ENCODE measurements at places on chromosomes 7 and 10.

GRCh38 chr10:70926226-70927000 is 38.0 kb upstream of the PCBD1 start:
- DNase-seq, result no peak

DNA sequence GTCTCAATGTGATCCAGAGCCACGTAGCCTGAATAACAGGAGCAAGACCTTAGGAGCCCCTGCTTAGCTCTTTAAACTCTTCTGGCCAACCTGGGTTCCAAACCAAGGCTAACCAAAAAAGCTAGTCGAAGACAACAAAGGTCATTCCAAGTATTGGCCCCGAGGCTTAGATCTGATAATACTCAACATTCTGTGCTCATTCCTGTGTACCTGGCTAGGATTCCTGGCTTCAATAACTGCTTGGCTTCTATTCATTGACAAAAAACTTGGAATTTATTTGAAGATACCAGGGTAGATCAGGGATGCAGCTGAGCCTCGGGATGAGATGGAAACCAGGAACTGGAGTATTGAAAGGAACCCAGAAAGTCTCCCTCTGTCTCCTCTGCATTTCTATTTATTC is 4.1 kb upstream of the SGMS1 start:
- DNase-seq, result no peak

DNA sequence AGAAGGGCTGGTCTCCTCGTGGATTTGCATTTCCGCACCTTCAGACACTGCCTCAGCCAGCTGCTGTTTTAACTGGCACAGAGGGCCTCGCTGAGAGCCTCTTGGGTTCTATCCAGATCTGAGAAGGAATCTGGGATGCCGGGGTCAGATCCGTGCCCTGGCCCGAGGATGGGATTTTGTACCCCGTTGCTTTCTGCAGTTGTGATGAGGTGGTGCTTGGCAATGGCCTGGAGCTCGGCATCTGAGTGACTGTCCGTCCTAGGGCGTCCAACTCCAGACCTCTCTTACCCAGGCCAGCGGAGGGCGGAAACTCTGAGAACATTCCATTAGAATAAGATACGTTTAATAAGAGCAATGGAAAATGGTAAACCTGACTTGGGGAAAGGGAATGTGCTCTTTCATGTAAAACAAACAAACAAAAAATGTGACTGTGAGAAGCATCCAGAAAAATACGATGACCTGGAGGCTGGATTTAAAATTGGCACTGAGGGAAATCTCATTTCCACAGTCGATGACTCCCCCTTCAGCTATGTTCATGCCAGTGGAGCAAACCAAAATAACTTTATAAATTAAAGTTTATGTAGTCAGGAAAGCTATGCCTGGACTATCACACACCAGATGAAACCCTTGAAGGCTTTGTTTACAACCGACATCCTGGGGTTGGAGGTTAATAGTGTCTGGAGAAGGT is 39.6 kb downstream of the GRK5 start:
- DNase-seq, result peak; percentile 96

- DNase-seq, result no peak
Measured at GRCh38 chr10:120760253-120760652, 90.9 kb upstream of the WDR11 start.

GRCh38 chr7:157138101-157138423 is 664 bp upstream of the UBE3C start:
- DNase-seq, result no peak

DNA sequence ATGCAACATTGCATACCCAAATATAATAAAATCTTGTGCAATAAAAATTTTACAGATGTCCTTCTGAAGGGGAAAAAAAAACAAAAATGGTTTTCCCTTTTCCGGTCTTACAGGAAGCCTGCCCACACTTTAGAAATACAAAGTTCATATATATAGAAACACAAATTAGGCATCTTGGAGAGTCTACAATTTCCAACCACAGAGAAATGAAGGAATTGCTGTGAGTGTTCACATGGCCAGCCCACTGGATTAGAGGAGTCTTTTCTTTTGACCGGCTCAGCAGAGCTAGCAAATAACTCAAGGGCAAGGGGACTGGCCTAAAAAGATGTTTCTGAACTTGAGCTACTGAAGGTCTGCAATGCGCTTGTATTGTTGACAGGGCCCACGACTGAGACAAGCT is 92.4 kb downstream of the GLI3 start:
- DNase-seq, result no peak

DNA sequence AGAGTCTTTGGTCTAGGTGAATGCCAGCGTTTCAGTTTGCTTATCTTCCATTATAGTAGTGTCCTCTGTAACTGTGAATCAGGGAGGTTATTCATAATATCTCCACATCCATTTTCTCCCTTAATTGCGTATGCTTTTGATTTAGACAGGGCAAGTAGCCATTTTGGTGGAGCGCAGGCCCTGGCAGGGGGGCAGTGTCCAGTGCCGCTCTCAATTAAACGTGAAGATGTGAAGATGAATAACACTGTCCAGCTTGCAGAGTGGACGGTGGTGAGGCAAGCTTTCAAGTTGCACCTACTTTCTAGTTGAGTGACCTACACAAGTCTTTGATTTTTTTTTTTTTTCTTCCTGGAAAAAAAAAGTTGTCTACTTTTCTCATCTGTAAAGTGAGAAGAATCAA is 4.5 kb downstream of the TSPAN14 start:
- no peak for DNase-seq

- peak; percentile 70 for DNase-seq
Measured at GRCh38 chr10:12835709-12836108, 165.8 kb downstream of the CCDC3 start.

GRCh38 chr7:4286351-4286750 is 395.7 kb upstream of the FOXK1 start:
- no peak for DNase-seq

- DNase-seq, result peak; percentile 7
Measured at GRCh38 chr7:83782628-83783027, 133.7 kb upstream of the SEMA3E start.

DNA sequence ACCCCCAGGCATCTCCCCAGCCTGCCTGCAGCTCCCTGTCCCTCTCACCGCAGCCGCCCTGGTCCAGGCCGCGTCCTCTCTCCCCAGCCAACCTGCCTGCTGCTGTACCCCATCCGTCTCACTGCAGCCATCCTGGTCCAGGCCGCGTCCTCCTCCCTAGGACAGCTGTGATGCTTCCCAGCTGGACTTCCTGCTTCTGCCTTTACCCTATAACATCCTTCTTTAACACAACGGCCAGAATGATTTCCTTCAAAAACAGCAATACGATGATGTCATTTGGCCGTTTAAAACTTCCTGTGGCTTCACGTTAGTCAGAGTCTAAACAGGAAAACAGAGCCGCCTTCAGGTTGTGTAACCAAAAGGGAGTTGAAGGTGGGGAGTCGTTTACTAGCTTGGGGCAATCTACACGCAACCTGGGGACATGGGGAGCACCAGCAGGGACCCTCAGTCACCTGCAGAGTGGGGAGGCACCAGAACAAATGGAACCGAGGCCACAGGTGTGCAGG is 32.2 kb upstream of the ZFAND2A start:
- DNase-seq, result peak; percentile 83

DNA sequence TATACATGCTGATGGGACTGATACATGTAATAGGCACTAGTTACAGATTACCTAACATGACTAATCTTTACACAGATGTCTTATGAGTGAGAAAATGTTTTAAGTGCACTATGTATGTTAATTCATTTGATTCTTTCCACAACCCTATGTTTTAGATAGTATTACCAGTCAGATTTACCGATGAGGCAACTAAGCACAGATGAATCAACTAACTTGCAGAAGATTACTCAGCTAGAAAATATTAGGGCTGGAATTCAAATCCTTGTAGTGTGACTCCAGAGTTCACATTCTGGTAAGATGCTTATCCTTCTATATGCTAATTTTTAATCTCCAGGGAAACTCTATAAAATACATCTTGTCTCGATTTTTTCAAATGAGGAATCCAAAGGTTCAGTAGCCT is 964.9 kb downstream of the REEP3 start:
- DNase-seq, result peak; percentile 45

- DNase-seq, result no peak
Measured at GRCh38 chr7:104981672-104982037, 32.4 kb upstream of the KMT2E start.

GRCh38 chr7:67631476-67631875 is 634.8 kb downstream of the TYW1 start:
- DNase-seq, result no peak

- no peak for DNase-seq
Measured at GRCh38 chr10:6311700-6312330, 109.1 kb downstream of the PFKFB3 start.

- DNase-seq, result no peak
Measured at GRCh38 chr7:140659856-140660255, 12.9 kb upstream of the ADCK2 start.
